ENCODE measurements at places on chromosomes 5 and 9.

GRCh38 chr5:145619806-145620310 is 215.3 kb downstream of the PRELID2 start:
- DNase-seq, result no peak

GRCh38 chr9:84652496-84653120 is 16.9 kb upstream of the NTRK2 start:
- DNase-seq, result no peak

DNA sequence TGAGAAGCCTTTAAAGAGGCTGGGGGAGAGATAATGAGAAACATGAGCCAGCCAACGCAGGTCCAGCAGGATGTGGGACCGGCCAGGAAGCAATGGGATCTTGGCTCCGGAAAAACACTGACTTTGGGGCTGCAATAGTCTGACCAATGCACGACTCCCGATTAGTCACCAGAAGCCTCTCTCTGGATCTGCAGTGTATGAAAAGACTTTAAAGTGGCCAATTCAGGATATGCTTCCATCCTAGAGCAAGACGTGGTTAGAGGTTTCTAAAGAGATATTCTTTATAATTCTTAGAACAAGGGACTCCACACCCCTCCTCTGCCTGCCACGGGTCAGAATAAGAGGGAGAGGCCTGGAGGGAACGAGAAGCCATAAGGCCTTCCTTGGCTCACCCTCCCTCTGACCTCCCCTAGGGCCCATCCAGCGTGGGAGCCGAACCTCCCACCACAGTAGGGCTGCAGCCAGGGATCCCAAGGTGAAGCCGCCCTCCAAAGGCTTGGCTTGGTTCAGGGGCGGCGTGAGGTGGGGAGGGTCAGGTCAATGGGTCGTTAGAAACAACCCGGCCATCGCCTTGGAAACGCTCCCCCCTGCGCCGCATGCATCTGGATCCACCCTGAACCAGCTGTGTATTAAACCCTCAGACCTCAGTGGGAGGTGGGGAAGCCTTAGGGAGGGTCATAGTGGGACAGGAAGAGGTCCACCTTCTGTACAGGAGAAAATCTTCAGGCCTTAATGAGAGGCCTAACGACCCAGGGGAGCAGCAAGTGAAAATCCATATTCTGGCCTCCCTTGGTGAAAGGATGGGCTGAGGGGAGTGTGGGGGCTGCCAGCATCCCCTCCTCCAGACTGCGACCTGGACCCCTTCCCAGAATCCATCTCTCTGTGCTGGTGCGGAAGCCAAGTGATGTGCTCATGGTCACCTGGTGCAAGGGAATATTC is 11.1 kb downstream of the FGF1 start:
- no peak for DNase-seq

DNA sequence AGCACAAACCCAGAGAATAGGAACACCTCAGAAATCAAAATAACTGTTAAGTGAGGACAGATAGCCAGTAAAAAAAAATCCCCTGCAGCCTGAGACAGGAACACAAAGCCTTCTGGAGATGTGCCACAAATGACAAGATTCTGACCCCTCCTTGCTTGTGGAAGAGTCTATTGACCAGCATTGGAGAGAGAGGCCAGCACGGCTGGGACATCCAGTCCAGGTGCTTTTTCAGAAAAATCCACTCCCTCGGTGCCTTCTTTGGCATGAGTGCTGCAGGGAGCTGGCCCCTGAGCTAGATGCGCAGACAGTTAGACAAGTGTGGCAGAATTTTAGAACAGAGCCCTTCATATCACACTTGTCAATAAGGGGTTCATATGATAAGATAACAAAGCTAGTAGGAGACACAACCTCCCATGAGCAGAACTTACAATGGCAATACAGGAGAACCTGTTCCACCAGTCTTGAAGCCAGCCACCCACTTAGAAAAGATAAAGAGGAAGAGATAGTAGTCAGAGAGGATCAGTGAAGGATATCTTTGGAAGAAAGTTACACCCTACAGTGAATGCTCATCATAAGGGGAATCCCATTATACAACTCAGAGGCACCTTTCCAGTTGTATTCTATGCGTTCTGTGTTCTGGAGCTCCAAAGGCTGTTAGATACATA is 298.4 kb downstream of the TLE1 start:
- DNase-seq, result peak; percentile 60

GRCh38 chr5:107555425-107556090 is 115.2 kb downstream of the EFNA5 start:
- DNase-seq, result no peak

GRCh38 chr5:168274406-168274805 is 17.0 kb upstream of the WWC1 start:
- no peak for DNase-seq

GRCh38 chr9:134103391-134103998 is 32.4 kb upstream of the WDR5 start:
- DNase-seq, result no peak

DNA sequence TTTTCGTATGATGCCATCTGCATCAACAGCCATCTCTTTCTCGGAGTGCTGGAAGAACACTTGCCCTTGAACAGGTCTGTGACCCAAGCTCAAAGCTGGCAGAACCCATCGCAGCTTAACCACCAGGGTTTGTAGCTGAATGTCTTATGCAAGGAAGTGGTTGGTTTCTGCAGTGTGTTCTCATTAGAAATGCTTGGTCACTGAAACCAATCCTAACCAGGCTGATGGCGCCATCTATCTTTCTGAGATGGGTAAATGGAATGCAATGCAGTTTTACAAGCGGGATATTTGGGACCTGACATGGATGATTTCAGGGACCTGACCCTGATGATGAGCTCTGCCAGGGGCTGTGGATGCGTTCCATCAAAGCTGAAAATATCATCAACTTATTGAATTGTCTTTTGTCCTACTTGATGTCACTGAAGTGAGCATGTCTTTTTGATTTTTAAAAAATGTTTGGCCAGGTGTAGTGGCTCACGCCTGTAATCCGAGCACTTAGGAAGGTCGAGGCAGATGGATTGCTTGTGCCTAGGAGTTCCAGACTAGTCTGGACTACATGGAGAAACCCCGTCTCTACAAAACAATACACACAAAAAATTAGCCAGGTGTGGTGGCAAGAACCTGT is 28.7 kb downstream of the DMRT3 start:
- DNase-seq, result peak; percentile 37

GRCh38 chr5:143243103-143243502 is 160.4 kb downstream of the NR3C1 start:
- no peak for DNase-seq

DNA sequence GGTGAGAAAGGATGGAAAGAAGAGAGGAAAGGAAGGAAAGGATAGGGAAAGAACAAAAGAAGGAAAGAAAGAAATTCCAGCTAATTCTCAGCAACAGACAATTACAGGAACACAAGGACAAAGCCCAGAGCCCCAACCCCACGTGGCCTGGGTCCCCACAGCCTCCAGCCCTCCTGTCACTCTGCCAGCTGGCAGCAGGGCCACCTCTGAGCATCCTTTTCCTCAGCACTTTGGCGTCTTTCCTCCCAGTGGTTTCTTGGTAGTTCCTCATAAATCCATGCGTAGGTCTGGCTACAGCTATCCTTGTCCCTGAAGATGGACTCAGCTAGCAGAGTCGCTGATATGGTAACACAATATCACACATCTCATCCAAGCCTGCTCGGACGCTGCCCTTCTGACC is 28.3 kb downstream of the ADAMTS2 start:
- DNase-seq, result no peak

DNA sequence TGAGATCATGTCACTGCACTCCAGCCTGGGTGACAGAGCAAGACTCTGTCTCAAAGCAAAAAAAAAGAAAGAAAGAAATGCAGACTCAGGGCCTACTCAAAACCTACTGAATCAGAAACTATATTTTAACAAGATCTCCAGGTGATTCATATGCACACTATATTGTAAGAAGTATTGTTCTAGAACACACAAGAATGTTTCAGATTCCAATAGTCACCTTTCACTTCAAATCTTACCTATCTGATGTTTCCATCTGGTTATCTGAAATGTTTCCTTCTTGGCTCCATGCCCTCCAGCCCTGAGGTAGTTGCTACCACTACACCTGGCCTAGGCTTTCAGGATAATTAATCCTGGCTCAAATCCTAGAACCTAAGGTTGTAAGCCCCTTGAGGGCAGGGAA is 36.8 kb upstream of the SNX2 start:
- no peak for DNase-seq

DNA sequence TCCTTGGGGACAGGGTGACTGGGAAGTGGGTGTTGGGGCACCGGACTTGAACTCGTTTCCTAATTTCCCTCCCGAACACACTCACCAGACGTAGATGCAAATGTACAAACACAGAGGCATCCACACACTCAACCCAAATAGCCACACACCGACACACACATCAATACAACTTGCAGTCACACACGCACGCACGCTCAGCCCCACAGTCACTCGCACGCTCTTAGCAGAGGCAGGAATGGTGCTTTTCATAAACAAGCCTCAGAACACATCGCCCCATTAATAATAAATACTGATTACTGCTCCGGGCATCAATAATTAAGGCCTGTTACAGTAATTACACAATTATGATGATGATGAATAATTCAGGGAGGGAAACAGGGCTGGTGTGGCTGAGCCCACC is 5.7 kb downstream of the BARHL1 start:
- DNase-seq, result no peak

DNA sequence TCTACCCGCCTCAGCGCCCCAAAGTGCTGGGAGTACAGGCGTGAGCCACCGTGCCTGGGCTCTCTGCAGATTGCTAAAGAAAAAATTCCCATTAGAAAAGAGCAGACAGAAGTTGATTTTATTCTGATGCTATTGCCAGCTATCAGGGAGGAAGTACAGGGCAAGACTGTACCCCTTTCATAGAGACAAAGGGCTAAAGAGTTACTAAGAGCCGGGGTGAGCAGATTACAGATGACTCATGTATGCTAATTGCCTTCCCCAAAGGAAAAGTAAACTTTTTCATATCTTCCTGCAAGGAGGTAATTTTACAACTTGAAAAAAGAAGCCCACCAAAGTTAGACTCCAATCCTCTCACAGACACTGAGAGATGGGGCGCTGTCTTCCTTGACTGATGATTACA is 42.3 kb upstream of the MCTP1 start:
- DNase-seq, result no peak

- no peak for DNase-seq
Observed at GRCh38 chr5:4876804-4877203, 263.3 kb upstream of the ADAMTS16 start.

DNA sequence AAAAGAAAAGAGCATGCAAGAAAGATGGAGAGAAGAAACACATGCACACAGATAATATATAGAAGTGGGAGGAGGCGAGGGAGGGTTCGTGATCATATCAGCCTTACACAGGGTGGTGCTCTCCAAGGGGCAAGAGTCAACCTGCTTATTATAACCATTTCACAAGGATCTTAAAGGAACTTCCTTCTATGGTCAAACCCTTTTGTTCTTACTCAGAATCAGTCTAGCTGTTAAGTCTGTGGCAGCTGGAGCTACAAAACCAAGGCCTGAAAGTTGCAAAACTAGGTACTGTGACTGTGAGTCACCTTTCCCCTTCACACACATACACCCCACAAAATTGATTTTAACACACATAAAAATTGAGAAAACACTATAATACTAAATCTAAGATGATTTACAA is 18.5 kb upstream of the ERMP1 start:
- DNase-seq, result no peak

DNA sequence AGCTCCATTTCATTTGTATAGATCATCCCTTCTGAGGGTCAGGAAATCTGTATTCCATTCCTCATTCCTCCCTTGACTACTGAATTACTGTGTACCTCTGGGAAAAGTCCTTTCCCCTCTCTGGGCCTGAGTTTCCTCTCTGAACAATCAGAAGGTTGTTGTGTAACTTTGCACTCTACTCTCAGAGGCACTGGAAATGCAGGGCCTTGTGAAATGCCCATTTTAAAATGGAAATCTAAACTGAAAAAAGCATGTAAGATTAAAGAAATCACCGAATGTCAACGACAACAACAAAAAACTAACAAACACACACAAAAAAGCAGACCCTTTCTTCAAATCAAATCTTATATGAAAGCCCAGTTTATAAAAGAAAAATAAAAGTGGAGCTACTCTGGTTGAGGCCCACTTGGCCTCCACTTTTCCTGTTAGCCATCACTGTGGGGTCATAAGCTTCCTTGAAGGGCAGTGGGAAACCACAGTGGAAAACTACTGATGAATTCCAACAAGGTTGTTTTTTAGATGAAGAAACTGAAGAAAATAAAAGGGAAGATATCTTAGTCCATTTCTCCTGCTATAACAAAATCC is 21.6 kb upstream of the GRPEL2 start:
- no peak for DNase-seq

DNA sequence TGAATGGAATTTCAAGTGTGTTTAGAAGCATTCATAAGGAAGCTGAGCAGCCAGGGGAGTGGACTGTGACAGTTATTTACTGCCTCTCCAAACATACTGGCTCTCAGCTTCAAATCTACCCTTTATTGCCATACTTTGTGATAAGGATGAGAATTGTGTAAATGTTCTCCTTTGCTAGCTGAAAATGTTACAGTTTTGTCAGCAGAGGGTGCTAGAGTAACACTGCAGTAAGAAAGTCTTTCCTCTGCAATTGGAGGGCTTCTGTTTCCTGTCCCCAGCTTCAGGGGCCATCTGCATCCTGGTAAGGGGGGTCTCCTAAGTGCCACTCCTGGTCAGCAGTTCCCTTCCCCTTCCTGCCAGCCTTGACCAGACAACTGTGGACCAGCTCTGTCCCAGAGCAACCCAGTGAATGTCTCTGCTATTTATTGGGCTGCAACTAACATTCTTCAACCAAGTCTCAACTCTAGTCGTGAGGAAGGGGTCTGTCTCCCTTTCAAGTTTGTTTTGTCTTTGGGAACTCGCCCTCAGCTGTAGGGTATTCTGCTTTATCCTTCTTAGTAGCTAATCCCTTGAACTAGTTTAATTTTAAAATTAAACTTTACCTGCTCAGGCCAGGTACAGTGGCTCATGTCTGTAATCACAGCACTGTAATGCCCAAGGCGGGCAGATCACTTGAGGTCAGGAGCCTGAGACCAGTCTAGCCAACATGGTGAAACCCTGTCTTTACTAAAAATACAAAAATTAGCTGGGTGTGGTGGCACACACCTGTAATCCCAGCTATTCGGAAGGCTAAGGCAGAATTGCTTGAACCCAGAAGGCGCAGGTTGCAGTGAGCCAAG is 45.3 kb downstream of the RAPGEF6 start:
- peak; percentile 70 for DNase-seq

DNA sequence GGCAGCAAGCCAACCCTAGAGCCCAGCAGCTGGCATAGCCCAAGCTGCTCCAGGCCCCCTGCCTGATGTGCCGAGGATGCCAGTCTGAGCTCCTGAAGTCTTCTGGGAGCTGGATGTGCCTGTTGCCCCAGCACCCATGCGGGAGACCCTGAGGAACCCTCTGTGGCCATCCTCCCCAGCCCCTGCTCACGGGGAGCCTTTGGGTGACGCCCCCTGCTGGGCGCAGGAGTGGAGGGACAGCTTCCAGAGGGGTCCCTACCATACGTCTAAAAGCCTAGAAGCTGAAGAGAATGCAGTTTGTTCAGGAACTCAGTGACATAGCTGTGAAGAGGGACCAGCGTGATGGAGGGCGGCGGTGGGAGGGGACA is 33.1 kb upstream of the MVB12B start:
- peak; percentile 12 for DNase-seq

Data from DMS53 (cell line).